NCI-H1105 (cell line): ENCODE measurements at places on chromosomes 1 and 21.

GRCh38 chr1:5423109-5423508 is 569.1 kb downstream of the NPHP4 start:
- peak; percentile 81 for DNase-seq

DNA sequence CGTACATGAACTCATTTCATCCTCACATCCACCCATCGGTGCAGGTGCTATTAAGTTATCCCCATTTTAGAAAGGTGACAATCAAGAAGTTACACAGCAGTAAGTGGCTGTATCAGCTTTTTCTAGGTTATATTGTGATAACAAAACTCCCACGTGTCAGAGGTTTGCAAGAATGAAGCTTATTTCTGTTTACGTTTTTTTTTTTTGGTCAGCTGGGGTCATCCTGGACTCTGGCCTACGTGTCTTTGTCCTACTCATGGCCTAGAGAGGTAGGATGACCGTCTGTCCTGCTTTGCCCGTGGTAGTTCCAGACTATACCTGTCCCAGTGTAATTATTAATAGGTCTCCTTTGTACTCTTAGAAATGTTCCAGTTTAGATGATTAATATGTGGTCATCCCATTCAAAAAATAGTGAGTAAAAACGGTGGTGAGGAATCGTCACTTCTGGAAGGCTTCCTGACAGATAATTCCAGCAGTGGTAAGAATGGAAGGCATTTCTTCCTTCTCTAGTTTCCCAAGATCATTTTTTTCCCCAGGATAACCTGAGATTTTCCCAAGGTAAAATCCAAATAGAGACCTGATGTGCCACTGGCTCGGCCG is 64.2 kb upstream of the KIF26B start:
- DNase-seq: no peak

GRCh38 chr1:119052267-119052666 is 64.1 kb upstream of the TBX15 start:
- DNase-seq: no peak

- peak; percentile 6 for DNase-seq
Measured at GRCh38 chr1:44609412-44609767, 64.9 kb downstream of the TMEM53 start.

DNA sequence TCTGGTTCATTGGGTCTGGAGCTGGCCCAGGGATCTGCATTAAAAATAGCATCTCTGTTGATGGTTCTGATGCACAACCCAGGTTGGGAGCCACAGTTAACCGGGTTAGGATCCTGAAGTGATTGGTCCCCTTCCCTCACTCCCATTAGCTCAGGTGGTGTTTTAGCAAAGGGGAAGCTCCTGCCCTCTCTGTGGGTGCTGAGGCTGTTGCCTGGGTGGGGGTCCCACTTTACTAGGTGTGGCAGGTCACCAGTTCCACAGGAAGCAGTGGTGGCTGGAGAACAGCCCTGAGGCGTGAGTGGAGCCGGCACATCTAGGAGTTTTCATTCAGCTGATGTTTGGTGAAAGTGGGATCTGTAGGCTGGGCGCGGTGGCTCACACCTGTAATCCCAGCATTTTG is 86.5 kb downstream of the MAN1C1 start:
- DNase-seq: no peak
